ENCODE measurements at places on chromosomes 13 and 19.

DNA sequence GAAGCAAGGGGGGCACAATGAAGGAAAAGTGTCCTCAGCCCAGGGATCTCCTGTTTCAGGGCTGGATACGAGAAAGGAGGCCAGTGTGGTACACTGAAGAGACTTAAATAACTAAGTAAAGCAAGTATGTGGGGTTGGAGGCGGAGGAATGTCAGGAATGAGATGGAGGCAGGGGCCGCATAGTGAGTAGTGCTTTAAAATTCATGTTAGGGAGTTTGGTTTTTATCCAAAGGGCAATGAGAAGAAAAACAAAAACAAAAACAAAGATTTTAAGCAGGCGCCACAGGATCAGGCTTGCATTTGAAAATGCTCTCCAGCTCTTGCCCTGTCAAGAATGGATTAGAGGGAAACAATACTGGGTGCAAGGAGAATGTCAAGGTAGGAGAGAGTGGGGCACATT lies 273.4 kb downstream of the DCLK1 start:
- no peak for DNase-seq

- DNase-seq: no peak
Observed at GRCh38 chr19:55283548-55284377, at the start of gene BRSK1. BRSK1 (plus strand) TSS chr19:55283997; CDS start chr19:55284443, 446 bp downstream.

- peak; percentile 4 for DNase-seq
Observed at GRCh38 chr19:21463449-21464105, 41.8 kb upstream of the ZNF429 start.

DNA sequence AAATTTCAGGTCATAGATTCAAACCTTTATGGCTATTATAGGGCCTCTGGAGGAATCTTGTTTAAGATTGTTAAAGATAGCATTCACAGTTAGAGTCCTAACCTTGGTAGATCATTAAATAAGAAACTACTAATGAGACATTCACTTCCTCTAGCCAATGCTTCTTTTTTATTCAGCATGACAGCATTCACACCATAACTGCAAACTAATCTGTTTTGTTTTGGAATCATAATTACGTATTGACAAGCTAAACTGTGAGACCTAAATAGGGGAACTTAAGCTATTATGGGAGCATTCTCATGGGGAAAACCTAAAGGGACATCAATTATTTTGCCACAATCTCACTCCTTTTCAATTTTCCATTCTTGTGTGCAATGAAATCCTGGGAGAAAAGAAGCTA lies 653.8 kb downstream of the PCDH9 start:
- no peak for DNase-seq

DNA sequence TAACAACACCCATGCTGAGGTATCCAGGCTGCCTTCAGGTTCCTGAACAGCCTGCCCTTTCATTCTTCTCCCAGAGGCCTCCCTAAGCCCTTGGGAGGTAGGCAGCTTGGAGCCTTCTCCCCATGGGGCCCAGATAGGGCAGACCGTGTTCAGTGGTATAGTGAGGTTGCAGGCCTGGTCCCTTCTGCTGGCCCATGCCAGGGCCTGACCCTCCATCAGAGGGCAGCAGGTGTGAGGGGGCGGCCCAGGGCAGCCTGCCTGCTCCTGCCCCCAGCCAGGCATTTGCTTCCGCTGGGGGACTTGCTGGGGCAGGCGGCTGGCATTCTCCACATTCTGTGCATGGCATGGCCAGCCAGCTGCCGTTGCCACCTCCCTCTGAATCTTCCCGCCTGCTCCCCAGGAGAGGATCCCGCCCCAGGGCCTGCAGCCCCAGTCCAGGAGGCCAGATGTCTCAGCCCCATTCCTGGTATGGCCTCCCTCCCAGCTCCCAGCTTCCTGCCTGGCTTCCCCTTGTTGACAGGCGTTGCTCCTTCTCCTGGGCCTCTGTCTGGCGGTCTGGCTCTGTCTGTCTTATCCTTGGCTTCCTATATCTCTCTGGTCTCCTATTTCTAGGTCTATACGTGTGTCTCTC lies 8.9 kb downstream of the CIC start:
- DNase-seq: no peak

DNA sequence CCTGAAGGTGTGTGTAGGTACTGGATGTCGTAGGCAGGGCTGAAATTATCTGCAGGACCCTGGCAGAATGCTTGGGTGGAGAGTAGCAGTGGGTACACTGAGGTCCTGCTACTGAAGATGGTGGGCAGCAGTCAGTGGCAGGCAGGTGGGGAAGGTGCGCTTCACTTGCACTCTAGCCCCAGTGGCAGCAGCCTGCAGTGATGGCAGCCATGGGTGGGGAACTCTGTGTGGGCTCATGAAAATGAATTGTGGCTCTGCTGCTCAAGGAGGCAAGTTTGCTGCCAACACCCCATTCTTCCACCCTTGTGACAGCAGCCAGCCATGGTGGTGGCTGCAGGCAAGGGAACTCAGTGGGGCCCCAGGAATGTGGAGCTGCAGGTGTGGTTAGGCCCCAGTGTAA lies 1242.7 kb upstream of the MIR17HG start:
- DNase-seq: no peak

DNA sequence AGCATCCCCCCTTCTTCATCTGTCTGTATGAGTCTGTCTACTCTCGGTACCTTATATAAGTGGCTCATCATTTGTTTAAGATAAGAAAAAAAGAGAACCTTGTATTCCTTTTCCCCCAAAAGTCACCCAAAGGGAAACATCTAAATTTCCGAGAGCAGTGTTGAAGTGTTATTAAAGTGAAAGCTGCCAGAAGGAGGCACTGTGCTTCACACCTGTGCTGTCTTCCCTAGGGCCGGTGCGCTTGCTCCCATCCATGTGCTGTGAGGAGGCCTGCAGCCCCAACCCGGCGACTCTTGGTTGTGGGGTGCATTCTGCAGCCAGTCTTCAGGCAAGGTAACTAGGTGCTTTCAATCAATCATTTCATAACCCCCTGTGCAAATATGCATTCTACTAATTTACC lies 97.5 kb downstream of the TNFRSF19 start:
- no peak for DNase-seq

All from hematopoietic multipotent progenitor cell treated with erythropoietin and hydrocortisone succinate and interleukin-3 and kit ligand, for 15 days (in vitro differentiated cells).